ENCODE measurements at places on chromosomes 6 and 20.

DNA sequence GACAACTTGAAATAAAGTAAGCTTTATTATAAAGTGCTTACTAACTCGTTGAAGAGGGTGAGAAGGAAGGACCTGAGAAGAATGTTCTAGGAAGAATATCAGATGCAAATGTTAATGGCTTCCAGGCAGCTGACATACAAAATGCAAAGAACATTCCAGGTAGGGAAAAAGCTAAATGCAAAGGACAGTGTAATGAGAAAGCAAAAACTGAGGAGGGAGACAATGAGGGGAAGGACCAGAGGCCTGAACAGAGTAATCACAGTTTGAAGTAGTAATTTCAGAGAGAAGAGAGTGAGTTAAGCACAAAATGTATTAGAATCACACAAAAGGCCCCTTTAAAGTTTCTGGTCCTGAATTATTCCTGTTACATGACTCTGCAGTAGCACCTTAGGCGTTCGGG lies 81.3 kb downstream of the HMGCLL1 start:
- DNase-seq, result no peak

- no peak for DNase-seq
Measured at GRCh38 chr6:155143578-155144106, 120.2 kb upstream of the CLDN20 start.

GRCh38 chr6:152922706-152923105 lies 60.1 kb downstream of the FBXO5 start:
- no peak for DNase-seq

DNA sequence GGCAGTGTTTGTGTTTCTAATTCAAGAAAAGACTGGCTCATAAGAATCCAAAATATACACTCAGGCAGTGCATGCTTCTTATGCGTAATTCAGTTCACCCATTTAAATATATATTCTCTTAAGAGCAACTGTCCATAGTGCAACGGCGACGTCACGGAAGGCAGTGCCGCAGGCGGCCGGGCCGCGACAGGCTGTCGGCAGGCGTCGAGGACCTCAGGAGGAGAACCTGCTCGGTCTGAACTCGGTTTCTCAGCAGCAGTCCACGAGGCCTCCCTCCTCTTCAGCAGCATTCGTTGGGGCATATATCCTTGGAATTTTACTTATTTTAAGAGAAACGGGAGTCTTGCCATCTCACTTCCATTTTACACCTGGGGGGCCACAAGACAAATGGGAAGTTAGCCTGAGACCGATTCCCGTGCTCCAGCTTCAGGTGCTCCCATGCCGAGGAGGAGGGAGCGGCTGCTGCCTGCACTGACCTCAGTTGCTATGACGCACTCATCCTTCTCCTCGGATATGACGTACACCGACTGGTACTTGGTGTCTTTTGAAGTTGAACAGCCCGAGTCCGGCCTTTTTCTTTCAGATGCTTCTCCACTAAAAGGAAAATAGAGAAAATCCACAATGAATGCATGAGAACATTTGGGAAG lies 8.2 kb downstream of the DLL1 start:
- no peak for DNase-seq

- DNase-seq, result peak; percentile 10
Measured at GRCh38 chr20:36745234-36745926, 510 bp downstream of the NDRG3 start.

- no peak for DNase-seq
Measured at GRCh38 chr20:29878281-29878741, 1379.2 kb upstream of the DEFB115 start.

DNA sequence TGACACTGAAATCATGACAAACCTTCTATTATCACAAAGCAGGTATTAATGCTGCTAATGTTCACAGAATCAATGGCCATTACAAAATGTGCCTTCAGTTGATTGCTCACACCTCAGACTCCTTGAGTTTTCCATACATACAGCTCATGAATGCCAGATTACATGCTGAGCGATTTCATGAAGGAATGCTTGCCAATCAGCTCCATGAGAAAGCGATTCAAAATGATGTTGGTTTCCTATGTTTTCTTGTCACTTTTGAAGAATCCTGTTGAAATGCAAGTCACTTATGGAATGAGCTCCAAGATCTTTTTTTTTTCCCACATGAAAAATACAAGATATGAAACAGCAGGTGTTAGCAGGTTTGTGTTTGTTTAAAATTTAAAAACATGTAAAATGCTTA lies 71.4 kb upstream of the SHLD1 start:
- DNase-seq, result no peak

DNA sequence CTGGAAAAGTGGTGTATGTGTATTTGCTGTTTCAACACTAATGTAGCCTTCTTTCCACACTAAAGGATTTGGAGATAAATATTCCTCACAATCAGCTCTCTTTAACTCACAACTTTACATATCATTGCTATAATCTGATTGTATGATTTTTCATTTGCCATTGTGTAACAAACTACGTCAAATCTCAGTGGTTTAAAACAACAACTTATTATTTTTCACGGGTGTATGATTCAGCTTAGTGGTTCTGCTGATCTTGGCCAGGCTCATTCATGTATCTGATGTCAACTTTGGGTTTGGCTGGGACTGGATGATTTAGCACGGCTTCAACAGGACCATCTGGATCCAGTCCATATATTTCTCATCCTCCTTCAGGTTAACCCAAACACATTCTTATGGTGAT lies 55.4 kb upstream of the TMX4 start:
- DNase-seq, result no peak

GRCh38 chr6:15342114-15342513 lies 96.2 kb downstream of the JARID2 start:
- no peak for DNase-seq

DNA sequence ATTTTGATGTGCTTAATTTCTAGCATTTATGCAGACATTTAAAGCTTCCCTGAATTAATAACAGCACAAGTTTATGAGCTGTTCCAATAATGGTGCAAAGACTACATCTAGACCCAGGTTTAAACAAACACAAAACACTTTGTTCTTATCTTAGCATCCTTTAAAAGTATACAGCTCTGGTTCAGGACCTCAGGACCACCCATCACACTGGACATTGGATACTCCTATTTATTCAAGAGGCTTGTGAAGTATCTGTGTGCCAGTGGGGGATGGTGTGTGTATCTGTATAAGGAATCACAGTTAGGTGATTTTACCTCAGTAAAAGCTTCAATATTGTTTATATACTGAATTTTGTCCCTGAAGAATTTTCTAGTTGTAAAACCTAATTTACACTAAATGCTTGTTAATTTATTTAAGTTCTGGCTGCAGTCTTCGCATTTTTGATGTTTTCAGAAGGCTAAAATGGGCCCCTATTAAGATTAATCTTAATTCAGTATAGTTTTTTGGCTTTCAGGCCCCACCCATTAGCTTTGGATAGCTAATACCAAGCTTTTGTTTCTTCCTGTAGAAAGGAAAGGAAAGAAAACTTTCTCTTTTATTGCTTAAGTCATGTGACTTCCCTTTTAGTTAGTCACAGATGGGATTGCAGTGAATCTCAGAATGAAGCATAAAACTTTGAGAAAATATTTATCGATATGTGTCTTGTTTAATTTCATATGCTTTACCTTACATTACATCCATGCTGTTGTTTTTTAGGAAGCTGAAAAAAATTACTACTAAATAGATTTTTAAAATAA lies 13.1 kb downstream of the LIN28B start:
- no peak for DNase-seq

DNA sequence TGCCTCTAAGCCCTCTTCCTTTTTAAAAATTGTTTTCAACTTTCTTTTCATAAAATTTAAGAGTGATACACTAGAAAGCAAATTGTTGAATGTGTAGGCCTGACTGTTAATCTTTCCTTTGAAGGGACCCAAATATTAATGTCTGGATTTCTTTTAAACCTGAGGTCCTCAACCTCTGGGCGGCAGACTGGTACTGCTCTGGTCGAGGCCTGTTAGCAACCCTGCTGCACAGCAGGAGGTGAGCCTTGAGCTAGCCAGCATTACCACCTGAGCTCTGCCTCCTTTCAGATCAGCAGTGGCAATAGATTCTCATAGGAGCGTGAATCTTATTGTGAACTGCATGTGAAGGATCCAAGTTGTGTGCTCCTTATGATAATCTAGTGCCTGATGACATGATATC lies 191.2 kb downstream of the MANEA start:
- no peak for DNase-seq

DNA sequence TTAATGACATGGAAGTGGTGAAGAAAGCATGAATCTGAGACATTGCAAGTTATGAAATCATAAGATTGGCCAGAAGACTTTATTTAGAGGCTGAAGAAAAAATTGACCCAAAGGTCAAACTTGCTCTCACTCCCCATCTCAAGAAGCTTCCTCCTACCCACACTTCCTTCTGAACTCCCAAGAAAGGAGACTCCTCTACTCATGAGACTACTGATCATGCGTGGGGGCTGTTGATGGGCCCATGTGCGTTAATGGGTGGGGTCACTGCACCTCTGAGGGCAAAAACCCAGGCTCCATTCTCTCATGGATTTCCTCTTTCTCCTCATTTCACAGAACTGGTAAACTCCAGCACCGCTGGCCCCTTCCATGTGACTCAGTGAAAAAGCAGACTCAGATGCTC lies 470.6 kb upstream of the ARID1B start:
- no peak for DNase-seq

- DNase-seq, result no peak
Measured at GRCh38 chr6:424741-425417, 33.3 kb downstream of the IRF4 start.

DNA sequence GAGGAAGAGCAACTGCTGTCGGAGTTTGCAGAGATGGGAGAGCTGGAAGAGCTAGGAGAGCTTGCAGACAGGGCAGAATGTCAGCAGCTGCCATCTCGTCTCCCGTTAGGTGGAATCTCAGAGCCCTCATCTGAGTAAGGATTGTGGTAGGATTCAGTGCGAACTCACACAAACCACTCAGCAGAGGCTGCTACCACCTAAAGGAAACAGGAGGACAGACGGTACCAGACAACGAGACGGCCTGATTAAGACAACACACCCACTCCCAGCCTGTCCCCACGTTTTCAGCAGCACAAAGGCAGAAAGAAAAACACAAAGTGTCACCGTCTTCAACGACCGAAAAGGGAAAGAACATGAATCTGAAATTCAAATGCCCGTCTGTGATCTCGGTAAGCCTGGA lies 4.1 kb downstream of the LEMD2 start:
- DNase-seq, result no peak

GRCh38 chr6:84498905-84499304 lies 265.5 kb downstream of the TBX18 start:
- DNase-seq, result no peak

DNA sequence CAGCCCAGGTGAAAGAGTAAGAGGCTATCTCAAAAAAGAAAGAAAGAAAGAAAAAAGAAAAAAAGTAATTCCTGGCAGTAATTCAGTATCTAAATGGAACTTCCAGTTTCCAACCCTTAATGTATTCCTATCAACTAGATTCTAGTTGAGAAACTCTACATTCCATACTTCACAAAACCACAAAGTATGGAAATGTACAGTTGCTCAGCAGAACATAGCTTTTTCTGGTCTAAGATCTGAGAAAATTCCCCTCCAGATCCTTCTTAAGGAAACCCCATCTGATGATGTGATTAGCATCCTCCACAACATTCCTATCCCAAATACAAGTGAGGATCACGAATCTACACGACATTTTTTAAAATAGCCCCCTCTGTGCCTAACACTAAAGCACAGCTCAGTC lies 3.6 kb downstream of the ARMH2 start:
- no peak for DNase-seq

- DNase-seq, result no peak
Measured at GRCh38 chr6:162941128-162941527, 213.4 kb downstream of the PACRG start.

DNA sequence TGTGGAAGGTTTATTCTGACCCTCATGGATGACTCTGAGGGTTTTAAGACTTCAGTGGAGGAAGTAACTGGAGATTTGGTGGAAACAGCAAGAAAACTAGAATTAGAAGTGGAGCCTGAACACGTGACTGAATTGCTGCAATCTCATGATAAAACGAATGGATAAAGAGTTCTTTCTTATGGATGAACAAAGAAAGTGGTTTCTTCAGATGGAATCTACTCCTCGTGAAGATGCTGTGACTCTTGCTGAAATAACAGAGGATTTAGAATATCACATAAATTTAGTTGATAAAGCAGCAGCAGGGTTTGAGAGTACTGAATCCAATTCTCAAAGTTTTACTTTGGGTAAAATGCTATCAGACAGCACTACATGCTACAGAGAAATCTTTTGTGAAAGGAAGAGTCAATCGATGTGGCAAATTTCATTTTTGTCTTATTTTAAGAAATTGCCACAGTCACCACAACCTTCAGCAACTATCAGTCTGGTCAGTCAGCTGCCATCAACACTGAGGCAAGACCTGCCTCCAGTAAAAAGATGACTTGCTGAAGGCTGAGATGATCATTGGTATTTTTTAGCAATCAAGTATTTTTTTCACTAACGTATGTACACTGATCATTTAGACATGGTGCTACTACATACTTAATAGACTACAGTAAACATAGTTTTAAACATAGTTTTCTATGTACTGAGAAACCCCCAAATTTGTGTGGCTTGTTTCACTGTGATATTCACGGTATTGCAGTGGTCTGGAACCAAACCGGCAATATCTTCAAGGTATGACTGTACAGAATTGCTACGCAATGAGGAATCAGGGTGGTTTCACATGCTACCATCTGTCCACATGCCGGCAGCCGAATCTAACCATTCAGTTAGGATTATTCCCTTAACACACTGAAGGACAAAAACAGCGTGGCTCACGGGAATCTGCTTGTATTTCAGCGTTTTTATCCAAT lies 149.0 kb downstream of the MYB start:
- DNase-seq, result no peak

- no peak for DNase-seq
Measured at GRCh38 chr6:12010635-12011275, 1.4 kb upstream of the HIVEP1 start.

- no peak for DNase-seq
Measured at GRCh38 chr20:44392776-44393607, 37.5 kb downstream of the HNF4A start.

GRCh38 chr6:37516076-37516919 lies 16.6 kb upstream of the CCDC167 start:
- DNase-seq, result peak; percentile 72

DNA sequence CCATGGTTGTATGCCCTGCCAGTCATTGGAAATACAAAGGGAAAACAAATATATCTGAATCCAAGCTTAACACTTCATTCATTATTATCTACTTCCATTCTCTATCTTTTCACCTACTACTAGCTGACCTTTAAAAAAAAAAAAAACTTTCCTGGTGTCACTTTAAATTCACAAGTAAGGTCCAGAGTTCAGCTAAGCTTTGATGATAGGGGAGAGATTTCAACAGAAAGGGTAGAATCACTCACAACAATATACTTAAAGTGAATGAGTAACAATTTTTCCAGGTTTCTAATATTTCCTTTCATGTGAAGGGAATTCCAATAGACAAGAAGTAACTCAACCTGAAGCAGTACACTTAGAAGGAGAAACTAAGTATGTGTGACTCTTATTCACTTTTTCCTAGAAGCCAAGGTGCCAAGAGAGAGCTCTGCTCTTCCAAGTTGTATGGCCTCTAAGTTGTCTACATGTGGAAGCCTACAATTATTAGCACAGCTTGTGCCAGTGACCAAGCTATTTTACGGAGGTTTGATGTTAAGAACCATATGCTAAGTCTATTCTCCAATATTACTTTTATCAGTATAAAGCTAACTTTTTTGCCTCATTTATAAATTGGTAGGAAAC lies 371.7 kb downstream of the TENT5A start:
- DNase-seq, result no peak

Data from activated naive CD8-positive, alpha-beta T cell treated with anti-CD3 and anti-CD28 coated beads, Interleukin-2, amount 50 U/mL, for 16 hours (primary cell).